ENCODE measurements at places on chromosomes 4 and X.

- DNase-seq = no peak
Observed at GRCh38 chrX:65600106-65600505, 65.5 kb upstream of the LAS1L start.

- no peak for DNase-seq
Observed at GRCh38 chrX:137574102-137574783, 8.3 kb downstream of the ZIC3 start.

DNA sequence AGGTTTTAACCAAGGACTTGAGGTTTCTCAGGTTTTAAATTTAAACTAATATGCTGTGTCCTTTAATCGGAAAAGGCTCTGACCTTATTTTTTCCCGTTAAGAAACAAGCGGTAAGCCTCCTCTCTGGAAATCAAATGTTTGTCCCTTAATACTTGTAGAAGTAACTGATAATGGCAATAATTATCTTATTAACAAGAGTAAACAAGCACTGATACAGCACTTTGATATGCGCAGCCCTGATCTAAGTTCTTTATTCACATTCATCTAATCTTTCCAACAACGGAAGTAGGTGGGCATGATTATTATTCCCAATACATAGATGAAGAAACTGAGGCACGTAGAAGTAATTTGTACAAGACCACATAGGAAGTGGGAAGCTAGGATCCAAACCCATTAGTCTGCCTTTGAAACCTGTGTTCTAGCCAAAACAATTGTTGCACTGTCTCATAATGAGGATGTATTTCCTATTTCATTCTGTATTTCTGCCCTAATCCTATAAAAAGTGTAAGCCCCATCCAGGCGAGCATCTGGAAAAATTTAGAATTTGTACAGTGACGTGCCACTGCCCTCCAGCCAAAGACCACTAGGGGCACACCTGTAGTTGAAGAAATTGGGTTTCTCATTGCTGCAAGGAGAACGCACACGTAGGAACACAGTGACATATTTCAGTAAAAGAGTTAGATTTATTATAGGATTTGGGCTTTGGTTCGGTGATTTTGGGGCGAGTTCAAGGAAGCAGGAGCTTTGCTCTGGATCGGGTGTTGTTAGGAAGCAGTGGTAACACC lies 606 bp downstream of the CXorf58 start:
- DNase-seq = no peak

DNA sequence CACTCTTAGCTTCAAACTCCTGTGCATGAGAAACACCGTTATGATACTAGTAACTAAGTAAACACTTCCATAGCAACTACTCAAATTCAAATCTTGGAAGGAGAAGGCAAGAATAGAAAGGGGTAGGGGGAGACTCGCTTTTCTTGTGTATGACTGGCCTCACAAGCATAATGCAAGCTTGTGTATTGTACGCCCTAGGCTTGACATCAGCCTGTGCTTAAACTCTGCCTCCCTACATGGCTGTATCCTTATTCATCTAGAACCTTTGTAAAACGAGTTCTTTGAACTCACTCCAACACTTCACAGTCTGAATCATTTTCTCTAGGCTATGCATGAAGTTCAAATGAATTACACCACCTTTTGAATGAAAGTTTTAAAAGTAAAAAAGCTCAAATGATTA lies 1071.2 kb upstream of the ADGRL3 start:
- DNase-seq = no peak

- no peak for DNase-seq
Observed at GRCh38 chr4:40196272-40196671, 559 bp upstream of the RHOH start.

DNA sequence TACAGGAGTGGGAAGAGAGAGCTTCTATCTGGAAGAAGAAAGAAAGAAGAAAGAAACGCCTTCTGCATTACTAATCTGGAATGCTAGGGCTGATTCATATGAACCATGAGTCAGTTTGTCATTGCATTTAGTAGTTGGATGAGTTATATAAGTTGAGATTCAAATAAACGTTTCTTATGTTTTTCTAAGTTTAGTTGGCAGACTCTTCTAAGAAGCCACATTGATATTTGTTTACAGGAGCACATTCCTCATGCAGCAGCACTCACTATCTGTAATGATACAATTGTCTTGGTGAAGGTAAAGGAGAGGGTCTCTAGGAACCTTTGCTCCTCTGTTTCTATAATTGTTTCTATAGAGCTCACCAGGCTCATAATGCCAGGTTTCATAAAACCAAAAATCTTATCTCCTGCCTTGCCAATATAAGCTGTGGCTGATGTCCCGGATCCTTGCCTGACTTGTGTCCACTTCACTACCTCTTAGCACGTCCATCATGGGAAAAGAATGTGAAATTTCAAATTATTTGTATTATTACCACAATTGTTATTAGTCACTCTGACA lies 39.5 kb downstream of the HOPX start:
- DNase-seq = no peak

GRCh38 chr4:60637976-60638375 lies 562.1 kb upstream of the ADGRL3 start:
- no peak for DNase-seq

DNA sequence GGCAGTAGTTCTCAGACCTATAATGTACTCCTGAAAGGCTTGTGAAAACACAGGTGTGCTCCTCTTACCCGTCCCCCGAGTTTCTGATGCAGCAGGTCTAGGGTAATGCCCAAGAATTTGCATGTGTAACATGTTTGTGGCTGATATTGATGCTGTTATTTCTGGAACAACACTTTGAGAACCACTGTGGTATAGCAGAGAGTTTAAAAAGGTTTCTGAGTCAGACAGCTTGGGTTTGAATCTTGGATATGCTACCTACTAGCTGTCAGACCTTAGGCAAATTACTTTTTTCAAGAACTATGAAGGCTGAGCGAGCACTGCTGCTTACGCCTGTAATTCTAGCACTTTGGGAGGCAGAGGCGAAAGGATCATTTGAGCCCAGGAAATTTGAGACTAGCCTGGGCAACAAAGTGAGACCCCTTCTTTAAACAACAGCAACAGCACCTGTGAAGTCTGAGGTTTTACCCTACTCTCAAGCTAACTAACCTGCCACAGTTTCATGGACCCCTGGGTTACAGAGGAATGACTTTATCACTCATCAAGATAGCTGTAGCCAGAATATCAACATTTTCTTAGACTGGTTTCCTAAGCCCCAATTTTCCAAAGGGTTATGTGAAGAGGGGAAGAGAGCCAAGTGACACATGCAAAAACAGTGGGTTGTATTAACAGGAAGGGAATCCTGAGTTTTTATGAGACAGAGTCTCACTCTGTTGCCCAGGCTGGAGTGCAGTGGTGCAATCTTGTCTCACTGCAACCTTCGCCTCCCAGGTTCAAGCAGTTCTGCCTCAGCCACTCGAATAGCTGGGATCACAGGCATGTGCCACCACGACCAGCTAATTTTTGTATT lies 5.1 kb downstream of the AFF1 start:
- no peak for DNase-seq

- DNase-seq = no peak
Observed at GRCh38 chr4:95319169-95319568, 229.6 kb downstream of the UNC5C start.

DNA sequence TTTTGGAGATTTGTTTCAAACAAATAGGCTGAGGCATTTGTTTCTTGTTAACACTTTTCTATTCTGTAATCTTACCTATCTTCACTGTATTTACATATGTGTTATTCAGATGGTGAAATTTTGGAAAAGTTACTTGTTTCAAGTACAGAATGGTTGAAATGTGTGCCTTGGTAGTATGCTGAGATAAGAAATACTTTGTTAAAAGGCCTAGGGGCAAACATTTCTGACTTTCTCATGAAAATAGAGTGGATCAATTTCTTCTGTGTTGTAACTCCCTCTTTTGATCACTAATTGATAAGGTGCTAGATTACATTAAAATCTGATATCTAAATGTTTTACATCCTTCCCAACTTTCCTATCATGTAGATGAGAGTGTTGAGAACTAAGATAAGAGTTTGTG lies 18.1 kb downstream of the USO1 start:
- DNase-seq = no peak

GRCh38 chr4:185309770-185310169 lies 86.0 kb downstream of the LRP2BP start:
- no peak for DNase-seq

GRCh38 chr4:121706595-121707021 lies 9.8 kb upstream of the ANXA5 start:
- DNase-seq = no peak

DNA sequence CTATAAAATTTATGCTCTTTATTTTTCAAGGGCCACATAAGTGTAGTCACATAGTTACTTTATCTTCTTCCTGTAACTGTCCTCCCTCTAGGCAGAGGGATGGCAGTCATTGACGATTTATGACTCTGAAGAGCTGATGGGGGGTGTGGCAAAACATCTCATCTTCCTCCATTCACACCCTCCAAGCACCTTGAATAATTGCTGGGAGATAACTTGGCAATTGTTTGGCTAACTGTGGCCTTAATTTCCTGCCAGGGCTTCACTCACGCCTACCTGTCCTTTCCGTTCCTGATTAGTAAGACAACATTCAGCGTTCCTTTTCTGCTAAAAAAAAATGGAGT lies 329.2 kb downstream of the ARHGAP10 start:
- DNase-seq = no peak

DNA sequence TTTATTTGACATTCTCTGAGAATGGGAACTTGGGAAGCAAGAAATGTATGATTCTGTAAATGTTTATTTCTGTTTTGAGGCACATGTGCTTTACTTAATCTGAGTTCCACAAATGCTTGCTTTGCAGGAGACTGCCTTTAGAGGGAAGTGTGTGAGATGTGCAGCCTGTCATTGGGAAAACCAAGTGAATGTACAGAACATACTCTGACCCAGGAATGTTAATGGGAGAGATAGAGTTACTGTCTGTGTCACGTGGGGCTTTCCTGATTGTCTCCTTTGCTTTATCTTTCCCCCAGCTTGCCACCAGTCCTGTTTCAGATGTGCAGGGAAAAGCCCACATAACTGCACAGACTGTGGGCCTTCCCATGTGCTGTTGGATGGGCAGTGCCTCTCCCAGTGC lies 218.6 kb upstream of the ANXA3 start:
- DNase-seq = no peak

Data from KG1 (cell line).